ENCODE measurements at places on chromosomes 3 and 15.

- no peak for DNase-seq
These were observed 855.1 kb downstream of the ROBO1 start for GRCh38 chr3:78912687-78913086.

GRCh38 chr3:183540501-183541234 lies 14.8 kb downstream of the KLHL6 start:
- DNase-seq = no peak

DNA sequence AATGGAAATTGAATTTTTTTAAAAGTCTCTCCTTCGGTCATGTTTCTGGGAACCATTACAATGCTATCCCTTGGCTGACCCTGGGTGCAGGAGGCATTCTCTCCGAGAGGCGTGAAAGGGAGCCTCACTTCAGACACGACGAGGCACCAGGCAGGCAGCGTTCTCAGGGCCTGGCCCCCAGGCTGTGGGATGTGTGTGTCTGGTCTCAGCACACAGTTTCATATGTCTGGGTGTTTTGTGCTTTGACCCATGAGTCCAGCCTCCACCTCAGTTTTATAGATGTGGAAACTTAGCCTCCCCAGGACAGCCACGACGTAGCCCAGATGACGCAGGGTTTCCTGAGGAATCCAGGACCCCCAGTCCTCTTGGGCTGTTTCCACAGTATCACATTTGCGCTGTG lies 34.0 kb downstream of the FGD5 start:
- DNase-seq = no peak

GRCh38 chr3:16883723-16884083 lies 1.1 kb upstream of the PLCL2 start:
- no peak for DNase-seq

GRCh38 chr15:57183041-57183440 lies 193.3 kb upstream of the CGNL1 start:
- DNase-seq = no peak

DNA sequence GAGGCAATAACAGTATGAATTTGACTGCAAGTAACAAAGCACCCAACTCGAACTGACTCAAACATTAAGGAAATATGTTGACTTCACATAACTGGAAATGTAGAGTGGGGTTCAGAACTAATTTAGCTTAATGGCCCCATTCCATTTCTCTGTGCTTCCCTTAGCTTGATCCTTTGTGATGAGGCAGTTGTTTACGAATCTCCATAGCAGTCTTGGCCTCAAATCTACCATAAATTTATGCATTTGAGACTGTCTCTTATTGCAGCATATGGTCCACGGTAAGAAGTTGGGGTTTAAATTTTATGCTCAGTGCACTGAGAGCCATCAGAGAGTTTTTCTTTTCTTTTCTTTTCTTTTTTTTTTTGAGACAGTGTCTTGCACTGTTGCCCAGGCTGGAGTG lies 148.7 kb upstream of the POU1F1 start:
- DNase-seq = no peak

- no peak for DNase-seq
These were observed 286.1 kb downstream of the MAGI1 start for GRCh38 chr3:65752636-65753035.

DNA sequence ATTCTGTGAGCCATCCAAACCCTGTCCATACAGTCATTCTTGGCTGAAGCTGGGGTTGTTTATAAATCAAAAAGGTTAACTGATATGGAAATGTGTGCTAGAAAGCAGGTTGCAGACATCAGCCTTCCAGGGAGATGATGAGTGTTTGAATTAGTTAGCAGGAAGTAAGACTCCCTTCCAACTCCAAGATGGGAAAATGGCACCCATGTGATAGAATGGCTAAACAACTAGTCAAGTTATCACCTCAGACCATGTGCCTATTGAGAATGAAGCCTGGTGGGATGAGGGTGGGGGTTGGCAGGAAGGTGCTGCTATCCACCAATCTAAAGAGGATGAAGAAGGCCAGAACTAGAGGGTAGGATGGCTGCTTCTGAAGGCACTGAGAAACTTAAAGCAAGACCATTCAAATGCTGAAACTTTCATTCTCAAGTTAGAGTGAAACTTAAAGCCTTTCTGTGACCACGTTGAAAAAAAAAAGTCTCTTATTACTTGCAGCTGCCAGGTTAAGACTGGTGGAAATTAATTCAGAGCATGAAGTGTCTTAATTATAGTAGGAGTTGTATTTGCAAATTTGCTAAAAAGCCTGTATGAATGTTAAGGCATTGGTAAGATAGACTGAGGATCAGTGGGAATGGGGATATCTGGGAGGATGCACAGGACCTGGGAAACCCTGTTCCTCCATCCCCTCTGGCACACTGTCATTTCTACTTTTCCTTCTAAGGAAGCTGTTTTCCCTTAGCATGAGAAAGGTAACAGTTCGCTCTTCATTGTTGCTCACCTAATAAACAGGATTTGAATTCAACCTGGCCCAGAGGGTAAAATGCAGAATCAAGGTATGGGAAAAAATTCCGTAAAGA lies 36.8 kb downstream of the CCR3 start:
- no peak for DNase-seq

DNA sequence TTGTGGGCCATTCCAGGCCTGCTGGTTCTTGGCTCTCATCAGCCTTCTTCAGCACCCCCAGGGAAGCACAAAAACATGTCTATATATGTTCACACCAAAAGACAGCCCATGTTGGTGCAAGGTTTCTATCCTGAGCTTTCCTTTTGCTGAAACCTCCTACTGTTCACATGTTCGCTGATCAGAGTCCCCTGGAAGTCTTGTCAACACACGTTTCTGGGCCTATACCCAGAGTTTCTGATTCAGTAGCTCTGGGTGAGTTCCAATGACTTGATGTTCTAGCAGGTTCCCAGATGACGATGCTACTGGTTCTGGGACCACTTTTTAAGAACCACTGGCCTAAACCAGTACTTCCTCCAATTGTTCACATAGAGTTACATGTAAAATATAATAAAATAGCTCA lies 46.0 kb downstream of the SUCNR1 start:
- DNase-seq = no peak

- DNase-seq = no peak
These were observed 37.0 kb downstream of the RBP2 start for GRCh38 chr3:139439278-139439677.

GRCh38 chr3:64123931-64124330 lies 100.6 kb upstream of the PSMD6 start:
- DNase-seq = no peak

DNA sequence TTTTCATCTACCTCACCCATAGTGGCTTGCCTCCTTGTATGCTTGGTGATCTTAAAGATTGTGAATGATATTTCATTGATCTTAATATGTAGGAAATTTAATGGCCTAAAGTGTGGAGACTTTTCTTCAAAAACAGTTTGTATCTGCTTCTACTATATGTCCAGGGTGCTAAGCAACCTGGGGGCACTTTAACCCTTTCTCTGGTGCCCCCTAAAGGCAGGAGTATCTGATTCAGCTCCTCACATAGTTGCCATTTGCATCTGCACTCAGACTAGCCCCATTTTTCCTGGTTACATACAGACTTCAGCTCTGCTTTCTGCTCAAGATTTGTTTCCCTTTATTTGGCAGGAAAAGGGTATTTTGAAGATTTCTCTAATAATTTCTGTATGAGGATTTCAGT lies 5.2 kb upstream of the PFN2 start:
- DNase-seq = no peak

- DNase-seq = no peak
These were observed 12.1 kb upstream of the RAD18 start for GRCh38 chr3:8975081-8976020.

GRCh38 chr3:102532901-102533300 lies 98.1 kb downstream of the ZPLD1 start:
- DNase-seq = no peak

DNA sequence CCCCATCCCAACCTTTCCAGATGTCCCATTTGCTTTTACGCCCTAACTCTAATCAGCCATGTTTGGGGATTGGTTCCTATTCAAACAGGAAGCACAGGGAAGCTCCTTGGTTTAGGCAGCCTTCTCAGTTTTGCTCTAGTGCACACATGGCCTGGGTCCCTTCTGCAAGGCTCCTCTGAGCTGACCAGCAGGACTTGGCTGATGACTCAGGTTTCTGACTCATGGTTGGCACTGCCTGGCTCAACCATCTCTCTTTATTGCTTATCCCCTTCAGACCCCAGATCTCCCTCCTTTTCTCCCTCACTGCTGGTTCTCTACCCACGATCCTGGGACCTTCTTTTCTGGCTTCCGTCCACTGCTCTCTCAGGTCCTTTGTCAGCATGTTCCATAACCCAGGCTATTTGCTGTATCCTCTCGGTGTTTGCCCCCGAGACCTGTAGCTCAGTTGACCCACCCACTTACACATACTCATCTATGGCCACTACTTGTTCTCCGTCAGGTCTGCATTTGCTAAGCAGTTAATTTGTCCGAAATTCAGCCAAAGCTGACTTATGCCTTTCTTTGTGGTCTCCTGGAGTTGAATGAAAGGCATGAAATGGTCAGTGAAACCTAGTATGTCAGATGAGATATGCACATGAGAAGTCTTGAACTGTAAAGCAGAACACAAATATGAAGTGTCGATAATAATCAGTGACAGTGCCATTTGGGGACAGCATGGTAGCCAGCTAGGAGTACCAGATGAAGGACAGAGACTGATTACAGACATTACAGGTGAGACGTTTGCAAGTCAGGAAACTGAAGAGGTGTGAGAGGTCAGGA lies 323.5 kb upstream of the ROPN1 start:
- DNase-seq = no peak

- peak; percentile 66 for DNase-seq
These were observed 29.8 kb downstream of the IRAK2 start for GRCh38 chr3:10194328-10195071.

DNA sequence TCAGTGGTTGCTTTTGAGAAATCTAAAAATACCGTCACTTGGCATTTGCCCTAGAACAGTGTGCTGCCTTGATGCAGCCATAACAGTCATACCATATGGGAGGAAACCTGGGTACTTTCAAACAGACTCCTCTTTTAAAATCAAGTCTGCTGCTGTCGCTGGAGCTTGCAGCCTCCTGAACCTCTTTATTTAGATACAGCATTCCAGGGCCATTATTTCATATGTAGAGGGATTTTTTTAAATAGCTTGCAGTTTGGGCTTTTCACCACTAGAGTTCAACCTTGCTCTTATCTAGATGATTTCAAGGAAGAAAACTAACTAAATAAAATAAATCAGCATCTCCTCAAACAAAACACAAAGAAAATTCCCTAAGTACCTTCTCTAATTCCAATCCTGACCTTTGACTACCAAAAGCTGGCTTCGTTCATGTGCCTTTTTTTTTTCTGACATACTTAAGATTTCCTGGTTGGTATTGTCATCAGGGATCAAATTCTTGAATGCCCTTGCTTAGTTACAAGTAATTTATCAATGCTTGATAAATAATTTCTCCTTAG lies 111.6 kb downstream of the KBTBD8 start:
- no peak for DNase-seq

DNA sequence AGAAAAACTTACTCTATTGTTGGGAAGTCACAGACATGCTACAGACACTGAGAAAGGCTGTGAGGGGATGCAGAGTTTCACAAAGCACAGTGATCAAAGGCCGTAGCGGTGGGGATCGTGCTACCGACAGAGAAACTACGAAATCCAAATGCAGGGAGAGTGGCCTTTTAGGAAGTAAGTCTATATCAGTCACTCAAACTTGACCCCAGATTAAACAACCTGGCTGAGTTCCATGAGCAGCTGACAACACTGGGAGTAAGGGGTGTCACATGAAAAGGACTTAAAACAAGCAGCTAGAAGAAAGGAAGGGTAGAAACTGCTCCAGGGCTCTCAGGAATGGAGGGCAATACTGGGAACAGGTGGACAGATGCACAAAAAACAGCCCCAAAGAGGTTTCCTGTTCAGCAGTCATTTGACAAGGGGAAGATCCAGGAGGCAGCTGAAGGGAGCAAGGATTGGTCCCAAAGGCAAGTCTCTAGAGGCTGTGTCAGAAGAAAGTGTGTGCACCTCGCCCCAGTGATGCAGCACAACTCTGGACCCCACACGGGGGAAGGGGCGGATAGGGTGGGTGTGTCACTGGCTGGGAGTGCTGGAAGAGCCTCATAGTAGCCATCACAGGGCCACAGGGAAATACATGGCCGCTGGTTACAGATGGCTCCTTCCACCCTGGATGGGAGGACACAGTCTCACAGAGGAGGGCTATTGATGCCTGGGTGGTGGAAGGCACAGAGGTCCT lies 20.3 kb upstream of the HDAC11 start:
- DNase-seq = no peak

- no peak for DNase-seq
These were observed 124.6 kb upstream of the KCNAB1 start for GRCh38 chr3:155995525-155996370.

DNA sequence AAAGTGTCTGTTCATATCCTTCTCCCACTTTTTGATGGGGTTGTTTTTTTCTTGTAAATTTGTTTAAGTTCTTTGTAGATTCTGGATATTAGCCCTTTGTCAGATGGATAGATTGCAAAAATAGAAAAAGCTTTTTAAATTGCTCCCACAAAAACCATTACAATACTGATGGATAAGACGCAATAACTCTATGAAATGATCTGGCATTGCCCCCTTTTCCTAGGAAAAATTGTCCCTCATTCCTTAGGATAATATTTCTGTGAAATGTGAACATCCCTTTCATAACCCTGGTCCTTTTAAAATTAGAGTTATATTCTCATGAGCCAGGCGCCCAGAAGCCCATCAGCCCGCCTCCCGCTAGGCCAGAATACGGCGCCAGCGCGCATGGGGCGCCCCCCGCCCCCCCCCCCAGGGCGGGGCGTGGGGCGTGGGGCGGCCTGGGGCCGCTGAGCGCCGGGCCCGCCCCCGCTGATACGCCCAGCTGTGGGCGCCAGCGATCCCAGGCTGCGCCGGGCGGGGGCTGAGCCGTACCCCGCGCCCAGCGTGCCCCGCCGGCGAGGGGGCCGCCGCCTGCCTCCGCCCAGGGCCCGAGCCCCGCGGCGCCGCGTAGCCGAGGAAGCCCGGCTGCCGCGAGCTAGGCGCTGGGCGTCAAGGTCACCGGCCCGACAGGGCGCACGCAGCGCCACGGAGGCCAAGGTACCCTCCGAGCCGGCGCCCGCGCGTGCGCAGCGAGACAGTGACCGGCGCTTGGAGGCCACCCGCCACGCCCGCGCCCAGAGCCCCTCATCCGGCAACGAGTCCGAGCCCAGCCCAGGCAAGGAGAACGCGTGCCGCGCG lies 11.1 kb upstream of the ROPN1B start:
- DNase-seq = no peak

- no peak for DNase-seq
These were observed 23.1 kb downstream of the PHLDB2 start for GRCh38 chr3:111882194-111882593.

DNA sequence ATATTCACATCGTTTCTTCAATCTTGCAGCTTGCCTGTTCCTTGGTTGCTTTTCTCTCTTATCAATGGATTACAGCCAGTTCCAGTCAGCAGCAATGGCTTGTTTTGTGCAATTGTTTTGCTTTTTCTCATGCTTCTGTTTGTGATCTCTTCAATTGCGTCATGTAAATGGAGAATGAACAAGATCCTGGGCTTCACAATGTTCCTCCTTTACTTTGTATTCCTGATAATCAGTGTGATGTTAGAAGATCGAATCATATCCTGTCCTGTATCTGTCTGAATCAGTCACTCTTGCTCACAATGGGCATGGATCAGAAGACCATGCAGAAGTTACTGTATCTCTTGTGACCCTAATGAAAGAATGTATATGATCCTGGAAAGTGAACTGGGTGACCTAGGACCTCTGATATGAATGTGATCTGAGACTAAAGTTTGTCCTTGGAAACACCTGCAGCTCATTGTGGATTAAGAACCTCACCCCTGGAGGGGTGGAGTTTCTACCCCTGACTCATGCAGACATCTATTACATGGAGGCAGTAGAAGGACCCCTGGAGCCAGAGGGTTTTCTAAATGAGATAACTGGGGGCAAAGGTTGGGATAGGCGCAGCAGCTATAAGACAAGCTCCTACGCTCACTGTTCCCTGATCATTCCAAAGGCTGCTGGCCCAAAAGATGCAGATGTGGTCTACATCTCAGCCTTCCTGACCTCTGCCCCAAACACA lies 32.2 kb downstream of the SLC24A1 start:
- no peak for DNase-seq
